Stimulated activated CD8-positive, alpha-beta memory T cell treated with anti-CD3 and anti-CD28 coated beads, Interleukin-2, amount 100 ng/mL, for 48 hours (primary cell): ENCODE measurements at places on chromosomes 13 and 19.

DNA sequence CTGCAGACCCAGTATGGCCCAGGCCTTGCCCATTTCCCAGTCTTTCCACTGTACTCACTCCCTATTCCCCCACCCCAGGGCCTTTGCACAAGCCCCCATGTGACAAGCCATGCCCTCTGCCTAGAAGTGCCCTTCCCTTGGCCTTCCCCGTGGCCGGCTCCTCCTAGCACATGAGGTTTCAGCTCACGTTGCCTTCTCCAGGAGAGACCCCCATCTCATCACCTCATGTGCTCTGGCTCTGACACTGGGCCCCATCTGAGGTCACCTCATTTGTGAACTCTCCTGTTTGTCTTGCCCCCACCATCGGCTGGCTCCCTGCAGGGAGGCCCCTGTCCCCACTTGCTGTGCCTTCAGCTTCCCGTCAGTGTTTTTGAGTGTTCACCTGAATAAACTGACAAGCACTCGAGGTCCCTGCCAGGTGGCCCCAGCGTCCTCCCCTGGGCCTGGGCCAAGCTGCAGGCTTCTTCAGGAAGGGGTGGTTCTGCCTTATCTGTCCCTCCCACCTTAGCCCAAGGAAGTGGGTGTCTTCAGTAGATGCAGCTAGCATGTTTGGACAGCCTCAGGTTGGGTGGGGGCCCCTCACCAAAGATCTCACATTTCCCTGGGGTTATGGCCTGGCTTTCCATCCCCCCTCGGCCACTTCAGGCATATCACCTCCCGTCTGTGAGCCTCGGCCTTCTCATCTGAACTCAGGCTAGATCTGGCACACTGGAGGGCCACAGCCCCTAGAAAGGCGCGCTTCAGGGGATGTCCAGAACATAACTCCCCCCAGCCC lies 3.8 kb upstream of the SLC25A42 start:
- no peak for DNase-seq

DNA sequence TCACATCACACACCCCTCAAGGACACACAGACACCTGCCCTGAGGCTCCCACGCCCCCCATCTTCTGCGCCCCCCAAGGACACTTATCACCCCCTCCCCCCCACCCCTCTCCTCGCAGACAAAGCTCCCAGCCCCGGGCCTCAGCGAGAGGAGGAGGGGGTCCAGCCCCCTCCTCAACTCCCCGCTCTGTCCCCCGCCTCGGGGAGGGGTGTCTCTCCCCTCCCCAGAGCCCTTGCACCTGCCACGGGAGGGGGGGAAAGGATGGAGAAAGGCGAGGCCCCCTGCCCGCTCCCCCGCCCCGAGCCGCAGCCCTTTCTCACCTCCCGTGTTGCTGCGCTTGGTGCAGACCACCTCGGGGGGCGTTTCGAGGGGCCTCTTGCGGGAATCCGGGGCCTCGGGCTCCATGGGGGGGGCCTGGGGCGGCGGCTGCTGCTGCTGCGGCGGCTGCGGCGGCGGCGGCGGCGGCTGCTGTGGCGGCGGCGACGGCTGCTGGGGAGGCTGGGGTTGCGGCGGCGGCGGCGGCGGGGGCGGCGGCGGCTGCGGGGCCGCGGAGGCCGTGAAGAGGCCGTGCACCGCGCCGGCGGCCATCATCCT lies 621 bp downstream of the NOVA2 start:
- DNase-seq = no peak

DNA sequence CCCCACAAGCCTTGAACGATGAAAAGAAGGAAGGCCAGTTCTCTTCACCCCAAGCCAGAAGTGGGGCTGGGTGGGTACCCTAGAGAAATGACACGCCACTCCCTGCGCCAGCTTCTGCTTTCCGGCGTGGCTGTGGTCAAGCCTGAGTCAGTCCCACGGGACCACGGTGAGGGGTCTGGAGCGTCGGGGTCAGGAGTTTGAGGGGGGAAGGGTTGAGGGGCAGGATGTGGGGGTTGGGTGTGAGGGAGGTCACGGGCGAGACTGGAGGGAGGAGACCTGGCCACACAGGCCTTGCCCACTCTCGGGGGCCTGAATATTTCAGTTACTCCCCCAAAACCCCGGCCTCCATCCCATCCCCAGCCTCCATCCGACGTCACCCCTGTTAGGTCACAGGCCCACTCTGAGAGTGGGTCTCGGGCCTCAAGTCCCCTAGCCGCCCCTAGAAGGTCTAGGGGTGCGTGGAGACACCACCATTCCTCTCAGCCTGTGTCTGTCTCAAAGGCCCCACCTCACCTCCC lies 500 bp upstream of the IFI30 start:
- no peak for DNase-seq

DNA sequence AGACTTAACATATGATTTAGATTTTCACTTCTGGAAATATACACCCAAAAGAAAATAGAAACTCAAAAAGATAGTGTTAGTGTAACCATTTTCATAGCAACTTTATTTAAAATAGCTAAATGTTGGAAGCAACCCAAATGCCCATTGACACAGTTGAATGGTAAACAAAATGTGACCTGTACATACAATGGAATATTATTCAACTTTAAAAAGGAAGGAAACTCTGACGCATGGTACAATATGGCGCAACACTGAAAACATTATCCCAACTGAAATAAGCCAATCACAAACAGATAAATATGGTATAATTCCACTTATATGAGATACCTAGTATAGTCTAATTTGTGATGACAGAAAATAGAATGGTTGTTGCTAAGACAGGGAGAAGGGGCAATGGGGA lies 1456.1 kb upstream of the MIR17HG start:
- DNase-seq = no peak

DNA sequence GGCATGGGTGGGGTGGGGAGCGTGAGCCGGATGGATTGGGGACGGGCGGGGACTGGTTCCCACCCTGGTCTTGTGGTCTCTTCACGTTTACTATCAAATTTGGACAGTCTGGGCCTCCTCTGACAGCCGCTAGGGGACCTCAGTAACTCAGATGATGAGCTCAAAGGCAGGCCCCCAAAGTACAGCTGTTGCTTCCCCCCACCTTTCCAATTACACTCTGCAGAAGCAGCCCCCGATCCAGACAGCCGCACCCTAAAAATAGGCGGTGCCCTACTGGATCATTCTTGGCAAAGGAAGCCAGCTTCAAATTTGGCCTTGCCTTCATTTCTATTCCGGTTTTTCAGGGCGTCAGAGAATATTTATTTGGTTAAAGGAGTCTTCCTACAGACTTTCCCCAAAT lies 1.9 kb upstream of the FOXO1 start:
- peak; percentile 17 for DNase-seq

GRCh38 chr13:33262594-33262993 lies 23.0 kb downstream of the STARD13 start:
- DNase-seq = no peak

DNA sequence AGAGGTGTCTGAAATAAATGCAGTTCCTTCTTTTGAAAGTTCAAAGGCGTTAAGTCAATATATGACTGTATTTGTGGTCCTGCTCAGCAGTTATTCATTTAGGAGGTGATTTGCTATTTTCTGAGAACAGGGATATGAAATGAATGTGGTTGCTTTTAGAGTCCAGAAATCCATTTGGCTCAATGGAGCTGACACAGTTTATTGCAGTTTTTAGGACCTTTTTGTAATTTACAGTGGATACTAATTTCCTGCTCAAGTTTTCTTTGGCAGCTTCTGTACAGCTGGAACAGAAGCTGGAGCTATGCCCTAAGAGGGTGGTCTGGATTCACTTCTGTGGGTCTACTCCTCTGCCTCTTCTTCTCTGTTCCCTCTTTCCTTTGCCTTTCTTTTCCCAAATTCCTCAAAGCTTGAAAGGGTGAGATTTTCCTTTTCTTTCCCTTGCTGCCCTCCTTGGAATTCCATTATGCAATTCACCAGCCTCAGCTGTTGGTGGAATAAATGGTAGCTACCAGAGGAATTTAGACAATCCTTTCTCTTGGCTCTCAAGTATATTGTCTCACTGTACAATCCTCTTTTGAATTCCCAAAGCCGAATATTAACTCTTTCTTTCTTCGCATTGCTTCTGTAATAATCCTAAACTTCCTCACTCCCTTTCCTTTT lies 39.9 kb downstream of the ITGBL1 start:
- DNase-seq = no peak

DNA sequence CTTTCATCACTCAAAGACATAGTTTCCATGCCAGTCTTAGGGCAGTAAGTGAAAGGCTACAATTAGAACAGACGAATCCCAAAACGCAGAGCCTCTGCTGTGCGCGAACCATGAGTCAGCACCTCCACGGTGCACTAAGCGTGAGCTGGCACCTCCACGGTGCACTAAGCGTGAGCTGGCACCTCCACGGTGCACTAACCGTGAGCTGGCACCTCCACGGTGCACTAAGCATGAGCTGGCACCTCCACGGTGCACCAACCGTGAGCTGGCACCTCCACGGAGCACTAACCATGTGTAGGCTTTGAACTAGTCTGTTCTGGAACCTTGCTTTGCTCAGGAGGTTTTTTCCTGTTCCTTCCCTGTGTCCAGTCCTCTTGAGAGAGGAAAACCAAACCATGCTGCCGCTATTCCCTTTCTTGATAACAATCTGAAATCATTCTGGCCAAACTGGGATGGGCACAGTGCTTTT lies 120.6 kb downstream of the IRS2 start:
- DNase-seq = no peak

- no peak for DNase-seq
These were observed 32.3 kb upstream of the ZNF536 start for GRCh38 chr19:30339624-30340525.

DNA sequence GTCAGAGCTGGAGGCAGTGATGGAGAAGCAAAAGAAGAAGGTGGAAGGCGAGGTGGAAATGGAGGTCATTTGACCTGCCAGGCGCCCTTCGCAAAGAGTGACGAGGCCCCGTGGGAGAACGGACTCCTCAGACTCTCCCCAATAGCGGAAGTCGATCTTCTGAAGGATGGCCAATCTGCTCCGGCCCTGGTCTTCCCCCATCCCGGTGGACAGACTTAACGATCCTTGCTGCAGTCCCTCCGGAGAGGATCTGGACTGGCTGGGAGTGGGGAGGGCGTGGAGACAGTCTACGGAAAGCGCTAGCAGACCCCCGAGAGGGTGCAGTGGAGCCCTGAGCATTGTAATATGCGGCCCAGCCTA lies 11.9 kb downstream of the EPS8L1 start:
- no peak for DNase-seq
